ENCODE measurements at places on chromosomes 1 and 21.
A peak's percentile ranks its signal among the peaks of the same experiment; 100 is the strongest.

DNA sequence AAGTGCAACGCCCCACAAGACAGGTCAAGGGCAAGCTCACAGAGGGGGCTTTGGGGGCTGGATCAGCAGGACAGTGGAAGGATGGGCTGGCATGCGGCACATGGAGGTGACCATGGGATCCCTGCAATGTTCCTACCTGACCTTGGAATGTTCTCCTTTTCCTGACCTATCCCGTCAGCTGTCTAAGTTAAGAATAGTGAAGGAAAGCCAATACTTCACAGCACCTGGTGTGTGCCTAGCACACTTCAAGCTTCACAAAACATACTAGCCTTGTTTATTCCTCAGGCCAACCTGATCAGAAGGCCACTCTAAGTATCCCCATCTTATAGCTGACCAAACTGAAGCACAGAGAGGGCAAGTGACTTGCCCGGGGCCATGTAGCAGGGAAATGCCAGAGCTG is 31.2 kb downstream of the LRRC38 start:
- no peak for DNase-seq

DNA sequence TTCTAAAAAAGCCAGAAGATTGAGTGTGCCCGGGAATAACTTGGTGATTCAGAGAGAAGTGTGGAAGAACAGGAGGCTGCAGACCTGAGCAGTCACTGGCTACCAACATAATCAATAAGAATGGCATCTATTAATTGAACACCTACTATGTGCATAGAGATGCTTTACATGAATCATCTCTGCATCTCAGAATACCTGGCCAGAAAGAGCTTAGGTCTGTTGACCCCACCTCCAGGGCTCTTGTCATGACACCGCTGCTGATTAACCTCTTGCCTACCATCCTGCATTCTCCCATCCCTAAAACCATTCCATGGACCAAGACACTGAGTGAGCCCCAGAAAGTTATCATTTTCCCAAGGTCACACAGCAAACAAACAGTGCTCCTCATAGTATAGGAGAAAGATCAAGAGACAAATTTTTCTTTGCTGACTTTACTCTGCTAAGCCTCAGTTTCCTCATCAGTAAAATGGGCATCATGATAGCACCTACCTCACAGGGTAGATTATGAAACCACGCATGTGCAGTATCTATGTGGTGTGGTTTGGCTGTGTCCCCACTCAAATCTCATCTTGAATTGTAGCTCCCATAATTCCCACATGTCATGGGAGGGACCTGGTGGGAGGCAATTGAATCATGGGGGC is 16.3 kb upstream of the PINK1 start:
- DNase-seq = no peak

DNA sequence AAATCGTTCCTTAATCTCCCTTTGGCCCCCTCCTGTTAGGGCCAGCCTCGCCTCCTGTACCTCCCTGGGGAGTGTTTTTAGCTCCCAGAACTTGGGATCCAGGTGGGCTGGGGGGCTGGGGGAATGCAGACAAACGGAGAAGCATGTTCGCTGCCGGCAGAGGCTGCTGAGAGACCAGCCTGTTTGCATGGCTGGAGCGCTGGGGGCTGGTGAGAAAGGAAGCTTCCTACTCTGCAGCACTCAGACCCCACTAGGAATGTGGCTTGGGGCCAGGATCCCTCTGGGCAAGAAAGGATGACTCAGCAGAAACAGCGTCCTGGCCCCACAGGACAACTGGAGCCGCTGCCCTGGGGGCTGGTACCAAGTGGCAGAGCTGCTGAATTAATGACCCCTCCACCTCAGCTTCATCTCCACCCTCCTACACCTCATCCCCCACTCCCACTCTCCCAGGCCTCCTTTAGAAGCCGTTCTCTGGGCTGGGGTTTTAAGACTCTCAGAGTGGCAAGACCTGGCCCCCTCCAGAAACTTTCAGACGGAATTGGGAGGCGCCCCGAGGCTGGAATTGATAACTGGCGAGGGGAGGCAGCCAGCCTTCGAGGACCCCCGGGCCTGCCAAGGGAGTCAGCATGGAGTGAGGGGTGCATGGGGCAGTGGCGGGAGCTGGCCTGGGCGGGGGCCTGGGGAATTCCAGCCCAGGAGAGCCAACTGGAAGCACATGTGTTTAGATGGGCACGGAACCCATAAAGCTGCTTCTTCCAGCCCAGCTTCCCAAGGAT is 28.5 kb upstream of the EPS8L3 start:
- no peak for DNase-seq

DNA sequence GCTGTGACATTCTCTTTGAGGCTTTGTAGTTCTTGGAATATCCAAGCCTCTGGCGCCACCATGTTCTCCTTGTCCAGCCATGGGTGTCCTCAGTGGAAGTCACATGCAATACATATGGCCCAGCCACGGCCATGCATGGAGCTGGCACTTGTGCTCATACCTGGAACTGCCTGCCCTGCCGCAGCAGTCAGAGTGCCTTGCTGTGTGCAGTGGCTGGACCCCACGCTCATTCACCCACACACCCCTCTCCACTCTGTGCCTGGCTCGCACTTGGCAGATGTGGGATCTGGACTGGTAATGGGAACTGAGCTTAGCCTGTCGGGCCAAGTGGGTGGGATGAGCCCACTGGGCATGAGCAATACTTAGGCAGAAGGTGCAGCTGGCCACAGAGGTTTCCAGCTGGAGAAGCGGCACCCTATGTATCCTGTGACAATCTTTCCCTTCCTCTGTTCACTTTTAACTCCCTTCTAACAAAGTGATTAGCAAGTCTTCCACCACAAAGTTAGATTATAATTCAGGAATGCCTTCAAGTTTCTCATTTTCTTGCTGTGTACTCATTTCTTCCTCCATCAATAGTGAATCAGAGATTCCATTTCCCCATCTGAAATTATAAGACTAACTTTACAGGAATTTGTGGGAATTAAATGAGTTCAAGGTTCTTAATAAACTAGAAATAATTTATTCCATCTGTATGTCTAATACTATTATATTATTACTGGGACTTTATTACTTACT is 351.6 kb upstream of the NCAM2 start:
- no peak for DNase-seq

DNA sequence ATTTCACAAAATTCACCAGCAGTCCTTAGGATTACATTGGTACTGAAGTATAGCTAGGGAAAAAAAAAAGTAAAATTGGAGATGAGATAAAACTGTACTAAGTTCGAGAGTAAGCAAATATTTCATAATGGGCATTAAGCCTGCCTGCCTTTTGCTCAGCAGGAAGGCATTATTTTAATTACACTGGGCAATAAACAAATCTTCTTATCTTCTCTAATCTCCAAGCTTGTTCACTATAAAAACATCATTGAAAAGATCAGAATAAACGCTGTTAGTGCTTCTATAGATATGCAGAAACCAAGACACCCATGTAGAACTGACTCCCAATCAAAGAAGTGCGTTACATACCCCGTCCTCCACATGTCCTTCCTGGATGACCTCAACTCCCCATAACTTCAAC is 174.2 kb upstream of the CHODL start:
- no peak for DNase-seq

GRCh38 chr1:16009030-16009460 is 5.0 kb downstream of the SRARP start:
- peak; percentile 60 for DNase-seq

DNA sequence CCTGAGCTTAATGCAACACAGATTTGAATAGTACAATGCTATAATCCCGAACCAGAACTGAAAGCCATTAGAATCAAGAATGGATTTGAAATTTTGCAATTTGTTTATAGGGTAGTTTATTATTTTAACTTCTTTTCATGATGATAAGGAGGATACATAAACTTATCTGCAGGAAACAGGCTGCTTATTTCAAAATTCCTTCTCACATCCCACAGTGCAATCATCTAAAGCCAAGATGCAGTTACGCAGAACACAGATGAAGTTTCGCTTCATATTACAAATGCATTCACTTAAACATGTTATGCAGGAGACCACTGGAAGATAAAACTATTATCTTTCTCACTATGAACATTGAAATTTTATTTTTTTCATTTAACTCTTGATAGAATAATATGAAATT is 1019.6 kb downstream of the PLA2G4A start:
- no peak for DNase-seq

GRCh38 chr1:56816909-56817308 is 2.3 kb downstream of the FYB2 start:
- no peak for DNase-seq

GRCh38 chr1:226551299-226551698 is 2.7 kb downstream of the STUM start:
- no peak for DNase-seq

- no peak for DNase-seq
These were observed 26.3 kb upstream of the NHLH2 start for GRCh38 chr1:115867216-115867615.

GRCh38 chr1:229769006-229769405 is 143.0 kb downstream of the URB2 start:
- DNase-seq = no peak

DNA sequence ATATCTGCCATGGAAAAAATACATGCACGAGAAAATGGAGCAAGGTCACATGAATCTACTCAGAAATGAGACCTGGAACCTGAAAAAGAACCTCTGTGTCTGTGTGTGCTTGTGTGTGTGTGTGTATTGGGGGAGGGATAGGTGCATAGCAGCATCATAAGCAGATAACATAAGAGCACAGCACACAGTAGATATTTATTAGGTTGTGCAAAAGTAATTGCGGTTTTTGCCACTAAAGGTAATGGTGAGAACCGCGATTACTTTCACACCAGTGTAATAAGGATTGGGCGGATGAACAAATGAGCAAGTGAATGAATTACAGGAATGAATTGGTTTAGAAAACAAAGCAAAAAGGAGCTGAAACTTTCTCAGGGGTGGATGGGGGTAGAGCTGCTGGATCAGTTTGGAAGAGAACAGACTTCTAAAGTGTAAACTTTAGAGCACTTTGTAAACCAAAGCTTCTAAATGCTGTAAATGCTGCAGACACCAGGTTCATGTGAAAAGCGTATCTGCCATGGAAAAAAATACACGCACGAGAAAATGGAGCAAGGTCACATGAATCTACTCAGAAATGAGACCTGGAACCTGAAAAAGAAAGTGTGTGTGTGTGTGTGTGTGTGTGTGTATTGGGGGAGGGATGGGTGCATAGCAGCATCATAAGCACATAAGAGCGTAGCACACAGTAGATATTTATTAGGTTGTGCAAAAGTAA is 156.9 kb downstream of the TOMM20 start:
- no peak for DNase-seq

GRCh38 chr1:15603050-15603965 is 13.9 kb upstream of the DDI2 start:
- peak; percentile 85 for DNase-seq

DNA sequence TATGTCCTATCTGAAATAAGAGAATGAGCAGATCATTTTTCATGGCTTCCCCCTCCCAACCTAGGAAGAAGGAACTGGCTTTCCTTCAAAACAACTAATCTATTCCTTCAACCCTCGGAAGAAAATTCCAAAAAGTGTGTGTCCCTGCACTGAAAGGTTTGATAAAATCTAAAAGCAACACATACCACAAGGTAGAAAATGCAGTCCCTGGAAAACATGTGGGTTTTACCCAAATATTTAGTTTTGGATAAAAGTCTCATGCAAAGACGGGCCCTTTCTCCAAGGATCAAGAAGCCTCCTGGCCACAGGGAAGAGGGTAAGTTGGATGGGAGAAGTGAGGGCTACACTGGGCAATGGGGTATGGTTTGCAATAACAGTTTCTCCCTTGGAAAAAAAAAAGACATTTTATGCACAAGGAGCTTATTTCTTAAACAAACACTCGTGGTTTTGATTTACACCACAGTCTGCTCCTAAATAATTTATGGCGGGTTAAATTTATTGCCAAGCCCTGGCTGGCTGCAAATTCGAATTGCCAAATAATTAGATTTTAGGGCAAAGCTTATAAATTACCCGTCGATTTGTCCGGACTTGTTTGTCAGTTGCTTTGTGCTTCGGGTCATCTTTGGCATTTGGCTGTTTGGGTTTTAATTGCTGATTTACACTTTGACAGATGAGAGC is 28.9 kb downstream of the ERI3 start:
- no peak for DNase-seq

GRCh38 chr1:175497501-175497900 is 245.9 kb downstream of the TNR start:
- DNase-seq = no peak

DNA sequence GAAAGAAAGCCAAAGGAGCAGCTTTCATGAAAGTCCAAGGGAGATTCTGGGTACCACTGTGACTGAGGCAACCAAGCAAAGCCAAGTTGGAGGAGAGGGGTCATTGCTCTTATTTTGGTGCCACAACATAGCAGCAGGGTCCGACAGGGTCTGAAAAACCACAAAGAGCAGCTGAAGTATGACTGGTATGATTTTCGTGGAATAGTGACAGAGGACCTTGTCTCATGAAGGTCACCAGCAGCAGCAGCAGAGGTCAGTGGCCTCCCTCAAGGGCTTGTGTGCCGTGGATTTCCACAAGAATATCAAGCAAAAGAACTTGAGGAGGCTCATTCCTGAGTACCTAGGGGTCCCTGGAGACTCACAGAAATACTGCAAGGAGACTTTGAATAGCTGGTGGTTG is 160.9 kb upstream of the SYT6 start:
- DNase-seq = no peak

DNA sequence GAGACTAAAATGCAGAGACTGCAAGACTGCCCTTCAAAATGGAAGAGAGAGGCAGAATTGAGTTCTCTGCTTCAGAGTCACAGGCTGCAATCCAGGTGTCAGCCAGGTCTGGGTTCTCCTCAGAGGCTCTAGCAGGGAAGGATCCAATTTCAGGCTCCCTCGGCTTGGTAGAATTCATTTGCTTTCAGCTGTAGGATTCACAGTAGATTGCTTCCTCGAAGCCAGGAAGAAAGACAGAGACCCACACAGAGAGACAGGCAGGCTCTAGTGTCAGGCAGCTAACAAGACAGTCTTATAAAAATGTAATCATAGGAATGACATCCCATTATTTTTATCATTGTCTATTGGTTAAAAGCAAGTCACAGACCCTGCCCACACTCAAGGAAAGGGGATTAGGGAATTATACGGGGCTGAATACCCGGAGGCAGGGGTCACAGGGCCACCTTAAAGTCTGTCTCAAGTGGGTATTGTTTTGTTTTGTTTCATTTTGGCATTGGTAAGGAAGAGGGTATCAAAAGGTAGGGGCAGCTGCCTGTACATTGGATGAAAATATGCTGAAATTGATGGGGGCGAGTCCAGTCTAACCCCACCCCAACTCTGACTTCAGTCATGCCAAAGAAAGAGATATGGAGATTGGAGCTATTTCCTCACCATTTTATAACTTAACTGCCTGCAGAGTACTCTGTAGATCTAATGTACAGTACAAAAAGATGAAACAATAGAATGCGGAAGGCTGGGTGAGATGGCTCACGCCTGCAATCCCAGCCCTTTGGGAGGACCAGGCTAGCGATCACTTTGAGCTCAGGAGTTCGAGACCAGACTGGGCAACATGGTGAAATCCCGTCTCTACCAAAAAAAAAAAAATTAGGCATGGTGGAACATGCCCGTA is 9.5 kb upstream of the TBCE start:
- DNase-seq = no peak
